Motor neuron (in vitro differentiated cells): ENCODE measurements at places on chromosomes 7 and 10. TPM values are rescaled to one million over a fixed set of nuclear protein-coding genes. Genes with fewer than 3 reads are reported as not detected.

ITIH5 gene
- 0.15 and 0.27 TPM in 2 replicates for total RNA-seq

GRCh38 chr7:100007887-100008286 lies 7.5 kb upstream of the ZKSCAN1 start:
- ATAC-seq: no peak

GRCh38 chr7:100568176-100568895 lies 5.4 kb downstream of the SAP25 start:
- ATAC-seq: no peak

DNA sequence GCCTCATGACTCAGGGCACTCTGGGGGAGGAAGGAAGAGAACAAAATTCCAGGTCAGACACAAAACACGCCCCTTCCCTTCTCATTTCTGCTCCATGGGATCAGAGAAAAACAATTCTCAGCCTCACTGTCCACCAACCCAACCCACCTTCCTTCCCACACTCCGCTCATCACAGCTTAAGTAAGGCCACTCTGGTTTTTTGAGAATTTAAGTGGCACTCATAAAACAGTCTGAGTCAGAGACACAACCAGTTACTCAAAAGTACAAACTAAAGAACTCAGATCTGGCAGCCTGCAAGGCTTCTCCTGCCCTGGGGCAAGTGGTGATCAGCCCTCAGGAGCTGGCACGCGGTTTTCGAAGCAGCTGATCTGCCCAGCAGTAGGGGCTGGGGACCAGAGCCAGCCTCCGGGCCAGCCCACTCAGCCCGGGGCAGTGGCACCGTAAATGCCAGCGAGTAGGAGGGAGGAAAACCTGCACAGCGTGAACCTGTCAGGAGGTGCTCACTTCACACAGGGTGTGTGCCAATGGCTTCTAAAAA lies 39.1 kb upstream of the ABLIM1 start:
- no peak for ATAC-seq

DNA sequence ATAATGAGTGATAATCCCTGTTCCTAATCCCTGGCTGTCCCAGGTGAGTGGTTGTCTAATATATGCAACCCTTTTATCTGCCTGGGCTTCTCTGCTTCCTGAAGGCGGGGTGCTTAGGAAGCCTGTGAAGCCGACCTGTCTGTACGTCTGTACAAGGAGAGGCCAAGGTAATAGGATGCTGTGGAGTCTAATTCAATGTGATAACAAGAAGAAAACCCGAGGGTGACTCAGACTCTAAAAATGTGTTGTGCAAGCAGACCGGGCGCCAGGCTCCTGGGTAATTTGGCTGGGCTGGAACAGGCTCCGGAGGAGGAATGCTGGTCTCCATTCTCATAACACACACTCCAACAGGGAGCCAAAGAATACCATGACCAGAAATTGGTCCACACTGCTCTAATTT lies 43.6 kb downstream of the THNSL1 start:
- ATAC-seq: no peak
